Activated CD4-positive, CD25-positive, alpha-beta regulatory T cell treated with anti-CD3 and anti-CD28 coated beads, Interleukin-2, amount 50 U/mL, for 72 hours (primary cell): ENCODE measurements at places on chromosomes 5 and 9.

GRCh38 chr9:134570151-134570621, 71.4 kb upstream of the COL5A1 start:
- DNase-seq, result no peak

DNA sequence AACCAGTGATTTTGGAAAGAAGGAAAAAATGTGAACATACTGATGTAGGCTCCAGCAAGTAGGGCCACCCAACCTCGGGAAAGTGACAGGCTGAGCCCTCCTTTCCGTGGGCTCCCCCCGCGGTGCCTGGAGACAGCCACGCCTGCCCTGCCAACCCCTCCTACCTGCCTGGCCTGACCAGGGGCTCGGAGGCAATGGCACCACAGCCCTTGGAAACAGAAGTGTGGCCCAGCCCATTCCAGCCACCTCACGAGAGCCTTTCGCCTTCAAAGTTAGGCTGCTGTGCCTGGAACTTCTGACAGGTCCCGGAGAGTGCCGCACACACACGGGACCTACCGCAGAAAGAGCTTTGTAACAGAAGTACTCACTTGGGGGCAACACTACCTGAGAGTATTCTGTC, 49.5 kb upstream of the LRRC14B start:
- no peak for DNase-seq

DNA sequence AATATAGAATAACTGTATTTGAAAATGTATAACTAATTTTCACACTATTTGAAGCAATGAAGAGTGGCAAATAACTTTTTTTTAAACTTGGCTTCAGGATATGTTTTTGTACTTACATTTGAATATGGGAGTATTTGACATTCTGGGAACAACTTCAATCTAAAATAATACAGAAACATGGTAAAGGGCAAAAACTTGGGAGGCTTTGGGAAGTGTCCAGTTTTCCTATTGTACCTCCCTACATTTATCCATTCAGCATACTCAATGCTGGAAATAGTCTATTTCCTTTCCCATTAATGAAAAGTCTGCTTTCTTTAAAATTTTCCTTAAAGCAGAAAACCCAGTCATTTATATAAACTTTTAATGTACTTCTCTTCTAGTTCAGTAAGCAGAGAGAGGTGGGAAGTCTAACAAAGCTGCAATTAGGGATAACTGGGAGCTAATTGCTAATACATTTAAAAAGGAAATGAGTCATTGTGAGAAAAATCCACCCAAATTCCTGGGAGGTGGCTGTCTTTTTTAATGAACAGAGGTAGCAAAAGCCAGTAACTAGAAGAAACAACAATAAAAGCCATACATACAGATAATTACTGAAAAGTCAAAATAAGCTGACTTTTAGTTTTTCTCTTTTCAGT, 128.8 kb downstream of the FBN2 start:
- no peak for DNase-seq

GRCh38 chr9:111020594-111020993, 17.7 kb downstream of the LPAR1 start:
- no peak for DNase-seq

DNA sequence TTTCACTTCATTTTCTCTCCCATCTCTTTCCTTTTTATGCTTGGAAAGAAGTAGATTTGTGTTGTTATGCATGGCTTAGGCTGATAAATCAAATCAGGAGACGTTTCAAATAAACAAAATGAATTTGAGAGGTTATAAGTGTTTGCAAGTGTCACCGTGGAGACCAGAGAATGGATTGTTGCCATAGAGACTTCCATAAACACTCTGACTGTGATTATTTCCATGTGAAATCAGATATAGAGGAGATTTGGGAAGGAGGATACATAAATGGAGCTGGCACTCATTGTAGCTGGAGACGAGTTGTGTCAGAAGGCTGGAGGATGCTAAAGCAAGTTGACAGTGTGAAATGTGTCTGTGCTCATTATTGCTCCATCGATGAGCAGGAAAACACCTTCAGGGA, 84.2 kb upstream of the PCSK1 start:
- DNase-seq, result no peak

GRCh38 chr5:153352685-153353219, 137.7 kb upstream of the GRIA1 start:
- DNase-seq, result no peak

DNA sequence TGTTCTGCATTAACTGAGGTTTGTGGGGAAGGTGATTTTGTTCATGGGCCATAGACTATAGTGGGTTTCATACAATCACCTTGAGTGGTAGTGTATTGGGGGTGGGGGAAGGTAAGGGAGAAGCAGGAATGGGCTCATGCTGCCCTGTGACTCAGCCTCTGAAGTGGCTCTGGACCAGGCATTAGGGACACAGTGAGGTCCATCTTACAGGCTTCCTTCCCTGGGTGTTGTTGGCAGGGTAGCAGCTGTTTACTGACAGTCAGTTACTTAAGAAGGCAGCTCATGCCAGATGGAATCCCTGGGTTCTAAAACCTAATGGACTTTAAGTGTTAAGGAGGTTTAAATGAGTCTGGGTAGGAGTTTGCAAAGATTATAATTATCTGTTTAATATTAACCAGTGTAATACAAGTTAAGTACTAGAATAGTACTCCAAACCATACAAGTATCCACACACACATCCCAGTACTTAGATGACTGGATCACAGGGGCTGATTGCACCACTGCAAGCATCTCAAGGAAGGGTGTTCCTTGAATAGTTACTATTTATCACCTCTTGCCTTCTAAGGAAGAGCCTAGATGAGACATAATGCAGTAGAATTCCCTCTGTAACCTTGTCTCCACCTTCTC, 59.3 kb downstream of the CAST start:
- DNase-seq, result no peak

DNA sequence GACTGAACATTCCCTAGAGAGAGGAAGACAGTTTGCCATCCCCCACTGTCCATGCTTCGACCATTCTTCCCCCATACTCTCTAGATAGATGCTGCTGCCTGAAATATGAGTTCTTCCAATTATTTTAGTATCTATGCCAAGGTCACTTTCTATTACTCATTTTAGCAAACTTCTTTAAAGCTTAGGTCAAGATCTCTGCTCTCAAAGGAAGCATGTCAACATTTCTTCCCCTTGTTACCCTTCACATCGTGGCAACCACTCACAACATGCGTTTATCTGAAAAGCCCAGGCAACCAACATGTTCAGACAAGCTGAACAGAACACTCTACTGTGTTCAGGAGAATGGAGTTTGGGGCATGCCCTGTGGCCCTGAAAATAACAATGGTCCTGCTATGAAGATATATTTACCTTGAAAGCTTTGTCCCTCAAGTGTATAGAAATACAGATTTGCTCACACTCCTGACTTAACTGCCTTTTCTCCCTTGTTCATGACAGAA, 138.4 kb upstream of the KIF2A start:
- DNase-seq, result no peak

DNA sequence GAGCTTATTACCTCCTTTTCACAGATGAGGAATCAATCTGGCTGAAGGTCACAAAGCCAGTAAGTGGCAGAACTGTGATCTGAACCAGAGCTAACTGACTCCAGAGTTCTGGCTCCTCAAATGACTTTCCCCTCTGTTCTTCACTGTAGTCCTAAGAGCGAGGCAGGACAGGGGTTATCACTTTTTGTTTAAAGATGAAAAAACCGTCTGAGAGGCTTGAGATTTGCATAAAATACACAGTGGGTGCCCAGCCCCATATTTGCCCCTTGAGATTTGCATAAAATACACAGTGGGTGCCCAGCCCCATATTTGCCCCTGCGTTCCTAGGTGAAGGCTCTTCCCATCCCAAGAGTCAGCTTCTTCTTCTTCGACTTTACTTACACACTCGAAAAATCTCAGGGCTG, 667 bp downstream of the FBXO10 start:
- DNase-seq, result no peak

- DNase-seq, result no peak
Measured at GRCh38 chr9:105319202-105319813, 74.9 kb downstream of the SLC44A1 start.

- DNase-seq, result no peak
Measured at GRCh38 chr5:120545951-120546350, 81.9 kb downstream of the PRR16 start.

GRCh38 chr9:127451858-127452656, 747 bp downstream of the LRSAM1 start:
- DNase-seq, result peak; percentile 53

GRCh38 chr5:40775846-40776657, 20.3 kb upstream of the TTC33 start:
- no peak for DNase-seq

DNA sequence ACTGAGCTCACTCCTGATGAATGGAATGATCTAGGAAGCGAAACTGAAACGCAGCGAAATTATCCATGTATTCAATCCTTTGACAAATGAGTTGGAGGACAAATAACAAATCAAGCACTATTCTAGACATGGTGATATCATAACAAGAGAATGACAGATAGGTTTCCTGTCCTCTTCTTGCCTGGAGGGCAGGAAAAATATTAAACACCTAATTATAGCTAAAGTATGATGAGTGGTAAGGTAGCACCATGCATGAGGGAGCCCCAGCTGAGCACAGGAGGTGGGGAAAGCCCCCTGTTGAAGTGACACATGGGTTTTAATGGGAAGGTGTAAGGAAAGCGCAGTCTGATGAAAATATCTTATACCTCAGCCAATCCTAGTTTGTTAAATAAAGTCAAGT, 225.2 kb downstream of the NPR3 start:
- DNase-seq, result no peak

- no peak for DNase-seq
Measured at GRCh38 chr5:4361753-4362152, 766.1 kb downstream of the IRX1 start.

GRCh38 chr9:10701906-10702305, 89.1 kb upstream of the PTPRD start:
- no peak for DNase-seq

GRCh38 chr9:38232895-38233294, 159.6 kb upstream of the ALDH1B1 start:
- DNase-seq, result no peak

GRCh38 chr5:93583439-93583767, 381 bp downstream of the NR2F1 start:
- no peak for DNase-seq

DNA sequence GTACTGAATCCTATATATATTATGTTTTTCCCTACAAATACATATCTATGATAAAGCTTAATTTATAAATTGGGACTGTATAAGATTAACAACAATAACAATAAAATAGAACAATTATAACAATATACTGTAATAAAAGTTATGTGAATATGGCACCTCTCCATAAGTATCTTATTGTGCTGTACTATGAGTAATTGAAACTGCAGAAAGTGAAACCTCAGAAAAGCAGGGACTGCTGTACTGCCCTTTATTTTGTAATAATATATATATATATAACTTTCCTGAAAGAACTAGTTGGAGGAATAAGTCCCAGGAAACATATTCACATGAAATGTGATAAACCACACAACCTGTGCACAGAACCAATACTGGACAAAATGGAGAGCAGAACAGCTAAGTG, 77.3 kb downstream of the PAM start:
- no peak for DNase-seq

DNA sequence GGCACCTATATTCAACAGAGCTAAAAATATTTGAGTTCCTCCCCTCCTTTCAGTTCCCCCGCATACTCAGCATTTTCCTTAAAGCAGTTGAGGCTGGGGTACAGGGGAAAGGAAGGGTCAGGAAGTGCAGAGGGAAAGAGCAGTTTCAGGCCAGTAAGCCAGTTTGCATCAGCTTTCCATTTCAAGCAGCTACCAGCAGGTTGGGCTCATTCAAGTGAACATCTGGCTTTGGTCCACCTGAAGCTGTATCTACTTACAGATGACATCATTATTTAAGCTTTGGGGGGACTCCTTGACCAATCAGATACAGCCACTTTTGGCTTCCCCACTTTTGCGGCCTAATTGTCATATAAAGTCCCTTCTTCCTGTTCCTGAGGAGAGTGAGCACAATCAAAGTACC, 8.2 kb upstream of the ACO1 start:
- DNase-seq, result no peak

GRCh38 chr9:109918339-109919163, 138.6 kb downstream of the PALM2AKAP2 start:
- peak; percentile 42 for DNase-seq

DNA sequence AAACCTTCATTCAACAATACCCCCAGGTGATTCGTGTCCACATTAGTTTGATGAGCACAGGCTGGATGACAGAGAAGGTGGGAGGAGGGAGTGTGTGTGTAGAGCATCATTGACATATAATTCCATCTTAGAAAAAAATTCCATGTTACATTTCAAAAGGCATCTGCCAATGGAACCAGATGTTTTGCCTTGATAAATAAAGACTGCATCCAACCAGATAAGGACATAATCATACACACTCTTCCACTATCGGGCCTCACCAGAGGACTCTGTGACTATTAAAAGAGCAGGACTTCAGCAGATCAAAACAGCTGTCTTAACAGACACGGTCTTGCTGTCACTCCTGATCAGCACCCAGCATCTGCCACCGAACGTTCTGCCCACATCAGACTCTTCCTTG, 96.4 kb upstream of the SPIN1 start:
- no peak for DNase-seq

DNA sequence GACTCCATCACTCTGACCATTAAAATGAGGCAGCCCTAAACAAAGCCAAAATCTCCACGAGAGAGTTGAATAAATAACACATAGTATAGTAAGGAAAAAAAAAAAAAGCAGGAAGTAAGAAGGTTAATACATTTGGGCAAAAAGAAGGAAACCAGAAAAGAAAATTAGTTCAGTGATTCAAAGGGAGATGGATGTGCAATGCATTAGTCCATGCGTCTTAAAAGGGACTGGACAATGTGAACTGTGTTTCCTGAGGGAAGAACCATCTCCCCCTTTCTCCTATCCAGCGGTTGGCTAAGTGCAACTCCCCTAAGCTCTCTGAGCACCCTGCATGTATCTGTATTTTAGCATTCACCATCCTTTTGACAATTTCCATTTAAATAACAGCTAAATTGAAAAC, 1.4 kb downstream of the ANKRA2 start:
- DNase-seq, result no peak

GRCh38 chr9:110303133-110303532, 34.5 kb downstream of the TXNDC8 start:
- DNase-seq, result no peak

DNA sequence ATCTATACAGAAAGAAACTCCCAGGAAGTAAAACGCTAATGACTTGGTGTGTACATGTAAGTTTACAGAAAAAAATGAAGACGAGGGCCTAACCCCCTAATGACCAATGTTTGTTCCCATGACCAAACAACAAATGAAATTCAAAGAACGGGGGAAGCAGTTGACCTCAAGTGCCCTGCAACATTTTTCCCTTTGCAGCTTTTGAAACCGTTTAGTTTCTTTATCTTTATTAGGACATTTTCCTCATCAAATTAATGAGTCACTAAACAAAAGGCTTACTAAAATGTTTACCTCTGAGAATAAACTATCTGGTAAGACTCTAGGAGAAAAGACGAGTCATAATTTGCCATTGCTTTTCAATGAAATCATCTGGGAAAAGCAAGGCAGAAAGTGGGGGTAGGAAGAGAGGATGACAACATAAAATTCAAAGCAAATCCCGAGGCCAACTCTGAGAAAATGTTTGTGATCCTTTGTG, 57.4 kb downstream of the LHFPL2 start:
- DNase-seq, result no peak

DNA sequence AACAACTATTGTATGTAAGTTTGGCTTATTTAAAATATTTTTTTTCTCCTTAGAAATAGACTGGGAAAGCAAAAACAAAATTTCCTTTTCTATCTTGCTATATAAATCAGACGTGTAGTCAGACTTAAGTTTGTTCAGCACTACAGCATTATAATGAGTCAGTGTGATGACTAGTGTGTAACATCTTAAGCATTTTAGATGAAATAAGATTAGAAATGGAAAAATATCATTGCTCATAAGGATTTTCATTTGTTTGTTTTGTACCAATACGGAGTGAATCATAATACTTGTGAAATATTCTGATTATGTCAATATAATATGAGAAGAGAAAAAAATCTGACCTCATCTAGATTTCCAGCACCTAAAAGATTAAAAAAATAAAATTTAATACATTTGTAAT, 64.7 kb upstream of the RICTOR start:
- DNase-seq, result no peak
